ENCODE measurements at places on chromosomes 16 and 17. TPM values are rescaled to one million over a fixed set of nuclear protein-coding genes. Genes with fewer than 3 reads are reported as not detected.

DNA sequence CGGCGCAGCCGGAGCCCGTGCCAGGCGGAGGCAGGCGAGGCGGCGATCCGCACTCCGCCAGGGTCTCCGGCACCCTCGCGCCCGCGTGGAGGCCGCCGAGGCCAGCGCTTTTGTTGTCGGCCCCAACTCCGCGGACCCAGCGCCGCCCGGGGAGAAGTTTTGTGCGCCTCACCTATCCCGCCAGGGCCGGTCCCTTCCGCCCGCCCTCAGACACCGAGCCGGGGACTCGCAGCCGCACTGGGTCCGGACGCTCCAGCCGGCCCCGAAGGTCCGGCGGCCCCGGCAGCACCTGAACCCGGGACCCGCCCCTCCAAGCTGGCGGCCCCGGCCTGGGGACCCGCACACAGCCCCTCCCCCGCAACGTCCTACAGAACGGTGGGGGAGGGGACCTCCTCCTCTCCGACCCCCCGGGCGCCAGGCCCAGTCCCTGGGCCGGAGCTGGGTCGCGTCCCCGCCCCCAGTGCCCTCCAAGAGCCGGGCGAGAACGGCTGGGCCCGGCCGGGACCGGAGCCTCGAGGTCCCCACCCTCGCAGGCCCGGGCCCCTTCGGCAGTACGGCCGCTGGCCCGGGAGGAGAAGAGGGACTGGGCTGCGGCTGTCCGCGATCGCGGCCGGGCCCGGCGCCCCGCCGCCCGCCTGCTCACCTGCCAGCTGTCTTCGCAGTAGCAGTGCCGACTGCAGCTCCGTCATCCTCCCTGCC, 698 bp downstream of the UBE2G1 start:
- DNase-seq, result peak; percentile 91

The CCL4L2 gene
- 1.2 TPM for total RNA-seq

- DNase-seq, result no peak
Measured at GRCh38 chr17:17569691-17570090, 21.8 kb downstream of the PEMT start.

The PDF gene
- total RNA-seq, result 14.8 TPM

DNA sequence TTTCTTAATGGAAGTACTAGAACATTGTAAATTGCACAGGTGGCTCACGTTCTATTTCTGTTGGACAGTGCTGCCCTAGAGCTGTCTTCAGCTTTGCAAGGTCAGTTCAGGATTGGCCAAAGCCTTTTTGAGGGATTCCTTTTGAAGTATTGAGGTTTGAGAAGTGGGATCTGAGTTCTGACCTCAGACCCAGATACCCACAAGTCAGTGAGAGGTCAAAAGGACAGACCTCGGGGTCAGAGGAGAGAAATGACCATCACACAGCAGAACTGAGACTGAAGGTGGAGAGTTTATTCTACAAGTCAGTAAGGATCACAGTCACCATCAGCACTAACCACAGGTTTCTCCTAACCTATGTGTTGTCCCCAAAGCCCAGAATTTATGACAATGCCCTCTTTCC, 1.7 kb downstream of the ACSM5 start:
- no peak for DNase-seq

GRCh38 chr17:28580959-28581358, 4.3 kb upstream of the ALDOC start:
- no peak for DNase-seq

- DNase-seq, result no peak
Measured at GRCh38 chr16:9309844-9310243, 218.4 kb downstream of the HAPSTR1 start.

The CTRB2 gene
- total RNA-seq, result 4.1 TPM

The VMO1 gene
- total RNA-seq, result 6.9 TPM

- DNase-seq, result no peak
Measured at GRCh38 chr17:17440010-17440843, 36.6 kb upstream of the MED9 start.

DNA sequence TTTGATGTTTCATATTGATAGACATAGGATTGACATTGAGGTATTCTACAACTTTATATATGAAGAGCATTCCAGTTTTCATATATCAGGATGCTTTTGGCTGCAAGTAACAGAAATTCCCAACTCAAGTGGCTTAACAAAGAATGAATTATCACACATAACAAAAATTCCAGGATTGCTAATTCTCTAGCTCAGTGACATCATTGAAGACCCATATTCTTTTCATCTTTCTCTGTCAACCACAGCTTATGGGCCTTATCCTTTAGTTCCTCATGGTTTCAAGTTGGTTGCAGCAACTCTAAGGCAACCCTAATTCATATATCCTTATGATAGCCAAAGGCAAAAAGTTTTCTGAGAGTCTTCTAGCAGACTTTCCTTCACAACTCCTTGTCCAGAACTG, 91.5 kb upstream of the HAS3 start:
- DNase-seq, result no peak

The ZNHIT3 gene
- total RNA-seq, result 19.1 TPM

GRCh38 chr17:83109793-83110645, 30.6 kb downstream of the METRNL start:
- DNase-seq, result no peak

The MYH13 gene
- total RNA-seq, result not detected

DNA sequence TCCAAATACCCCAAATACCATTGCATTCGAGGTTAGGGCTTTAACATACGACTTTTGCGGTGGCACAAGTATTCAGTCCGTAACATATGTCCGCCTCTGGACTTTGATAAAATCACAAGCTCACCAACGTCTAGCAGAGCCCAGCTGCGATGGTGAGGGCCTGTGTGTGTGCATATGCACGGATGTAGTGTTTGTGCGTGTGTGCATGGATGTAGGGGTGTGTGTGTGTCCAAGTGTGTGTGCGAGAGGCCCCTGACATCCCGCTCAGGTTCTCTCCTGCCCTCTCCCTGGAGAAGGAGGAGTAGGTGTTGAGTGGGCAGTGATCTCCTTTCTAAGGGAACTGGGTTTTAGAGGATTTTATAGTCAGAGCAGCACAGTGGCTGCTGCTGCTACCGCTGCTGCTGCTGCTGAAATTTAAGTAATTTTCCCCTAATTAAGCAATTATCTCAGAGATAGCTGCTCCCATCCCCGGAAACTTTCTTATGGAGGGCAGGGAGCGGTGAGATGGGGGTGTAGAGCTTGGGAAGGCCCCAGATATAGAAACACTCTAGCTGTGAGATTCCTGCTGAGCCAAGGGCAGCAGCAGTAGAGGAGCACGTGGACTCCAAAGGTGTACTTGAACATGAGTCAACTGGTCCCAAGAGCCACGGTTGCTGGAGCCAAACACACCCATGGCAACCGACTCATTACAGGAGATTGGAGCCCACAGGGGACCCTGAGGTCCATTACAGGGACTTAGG, 121.7 kb upstream of the SDK2 start:
- no peak for DNase-seq

DNA sequence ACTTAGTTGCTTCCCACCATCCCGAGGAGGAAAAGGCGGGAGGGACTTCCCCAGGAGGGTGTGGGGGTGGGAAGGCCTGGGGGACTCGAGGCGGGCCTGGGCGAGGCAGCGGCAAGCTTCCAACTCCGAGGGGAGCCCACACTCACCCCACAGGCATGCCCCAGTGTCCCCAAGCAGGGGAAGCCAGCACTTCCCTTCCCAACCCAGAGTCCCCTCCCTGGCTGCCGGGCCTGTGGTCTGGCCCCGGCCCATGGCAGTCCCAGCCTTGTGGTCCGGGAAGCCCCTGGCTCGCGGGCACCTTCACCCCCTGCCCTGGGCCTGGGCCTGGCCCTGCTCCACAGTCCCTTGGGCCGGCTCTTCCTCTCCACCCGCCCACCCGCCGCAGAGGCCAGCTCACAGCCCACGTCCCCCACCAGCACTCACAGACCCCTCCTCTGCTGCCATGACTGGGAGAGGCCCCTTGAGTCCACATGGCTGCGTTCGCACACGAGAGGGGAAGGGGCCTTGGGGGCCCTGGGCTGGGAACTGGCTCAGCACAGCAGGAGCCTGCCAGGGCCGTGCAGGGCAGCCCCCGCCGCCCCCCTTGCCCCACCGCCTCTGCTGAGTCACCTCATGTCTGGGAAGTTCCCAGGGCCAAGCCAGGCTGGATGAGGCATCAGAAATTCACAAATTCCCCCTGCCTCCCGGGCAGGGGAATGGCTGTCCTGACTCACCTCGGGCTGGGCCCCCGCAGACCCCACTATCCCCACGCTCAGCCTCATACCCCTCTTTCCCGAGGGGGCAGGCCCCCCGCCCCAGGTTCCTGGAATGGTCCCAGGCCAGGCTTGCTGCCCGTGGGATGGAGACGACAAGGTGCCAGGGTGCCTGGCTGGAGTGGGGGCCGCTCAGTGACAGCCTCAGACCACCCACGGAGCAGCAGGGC, 27.8 kb downstream of the BAHCC1 start:
- DNase-seq, result peak; percentile 94

The CA4 gene
- 100 TPM for total RNA-seq

DNA sequence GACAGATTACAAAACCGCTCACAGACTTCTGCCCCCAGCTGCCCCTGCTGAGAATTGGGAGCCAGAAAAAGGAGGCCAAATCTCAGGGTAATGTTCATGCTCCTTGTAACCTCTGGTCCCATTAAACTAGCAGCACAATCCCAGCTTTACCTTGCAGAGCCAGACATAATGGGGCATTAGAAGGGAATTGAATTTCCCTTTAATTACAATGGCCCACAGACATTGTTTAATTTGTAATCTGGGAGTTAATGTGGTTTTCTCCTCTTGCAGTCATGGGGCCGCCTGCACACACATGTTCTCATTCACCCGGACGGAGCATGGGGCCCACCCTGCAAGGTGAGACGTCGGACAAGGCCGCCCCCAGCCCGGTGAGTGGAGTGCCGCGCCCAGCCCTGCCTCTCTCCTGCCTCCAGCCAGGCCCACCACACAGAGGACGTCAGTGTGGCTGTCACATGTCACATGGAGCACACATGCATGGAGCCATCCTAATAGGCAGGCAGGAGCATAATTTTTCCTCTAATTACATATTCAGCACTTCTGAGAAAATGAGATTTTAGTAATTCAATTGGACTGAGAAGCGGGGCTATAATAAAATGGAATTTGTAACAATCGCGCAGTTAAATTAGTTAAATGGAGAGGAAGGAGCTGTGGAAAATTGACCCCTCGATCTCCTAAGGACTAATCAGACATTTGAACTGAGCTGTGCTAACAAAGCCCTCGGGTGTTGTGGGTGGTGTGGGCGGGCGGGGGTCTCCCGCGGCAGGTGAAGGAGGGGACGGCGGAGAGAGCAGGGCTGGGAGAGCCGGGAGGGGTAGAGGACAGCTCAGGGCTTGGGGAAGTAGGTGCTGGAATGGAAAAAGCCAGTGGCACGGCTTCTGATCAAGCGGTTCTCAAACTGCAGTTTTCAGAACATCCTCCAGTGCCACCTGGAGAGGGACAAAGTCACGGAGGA, 87.7 kb downstream of the ENGASE start:
- no peak for DNase-seq

- DNase-seq, result no peak
Measured at GRCh38 chr17:77792626-77793025, 165.9 kb upstream of the TNRC6C start.

The EPX gene
- not detected for total RNA-seq

DNA sequence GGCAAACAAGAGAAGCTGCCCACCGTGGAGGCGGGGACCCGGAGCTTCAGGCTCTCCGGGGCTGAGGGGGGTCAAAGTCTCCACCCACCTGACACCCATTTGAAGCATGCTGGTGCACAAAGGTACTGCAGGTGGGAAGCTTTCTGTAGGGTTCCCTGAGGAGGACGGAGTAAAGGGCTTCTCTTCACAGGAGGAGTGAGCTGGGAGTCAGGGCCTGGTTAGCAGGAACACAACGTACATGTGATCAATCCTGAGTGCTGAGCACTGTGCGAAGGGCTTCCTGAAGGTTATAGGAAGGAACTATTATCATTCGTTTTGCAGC, 252.9 kb upstream of the RPL38 start:
- DNase-seq, result peak; percentile 49

GRCh38 chr17:80116276-80116920, 15.0 kb downstream of the GAA start:
- DNase-seq, result peak; percentile 83

GRCh38 chr16:24336491-24336890, 80.4 kb downstream of the CACNG3 start:
- no peak for DNase-seq

- no peak for DNase-seq
Measured at GRCh38 chr17:46732160-46732559, 86.3 kb downstream of the WNT3 start.

Measured in mesenteric fat pad (tissue), 1 donor.